Stimulated activated CD8-positive, alpha-beta memory T cell treated with anti-CD3 and anti-CD28 coated beads, Interleukin-7, amount 100 ng/mL, for 48 hours (primary cell): ENCODE measurements at places on chromosomes 2 and 18.

DNA sequence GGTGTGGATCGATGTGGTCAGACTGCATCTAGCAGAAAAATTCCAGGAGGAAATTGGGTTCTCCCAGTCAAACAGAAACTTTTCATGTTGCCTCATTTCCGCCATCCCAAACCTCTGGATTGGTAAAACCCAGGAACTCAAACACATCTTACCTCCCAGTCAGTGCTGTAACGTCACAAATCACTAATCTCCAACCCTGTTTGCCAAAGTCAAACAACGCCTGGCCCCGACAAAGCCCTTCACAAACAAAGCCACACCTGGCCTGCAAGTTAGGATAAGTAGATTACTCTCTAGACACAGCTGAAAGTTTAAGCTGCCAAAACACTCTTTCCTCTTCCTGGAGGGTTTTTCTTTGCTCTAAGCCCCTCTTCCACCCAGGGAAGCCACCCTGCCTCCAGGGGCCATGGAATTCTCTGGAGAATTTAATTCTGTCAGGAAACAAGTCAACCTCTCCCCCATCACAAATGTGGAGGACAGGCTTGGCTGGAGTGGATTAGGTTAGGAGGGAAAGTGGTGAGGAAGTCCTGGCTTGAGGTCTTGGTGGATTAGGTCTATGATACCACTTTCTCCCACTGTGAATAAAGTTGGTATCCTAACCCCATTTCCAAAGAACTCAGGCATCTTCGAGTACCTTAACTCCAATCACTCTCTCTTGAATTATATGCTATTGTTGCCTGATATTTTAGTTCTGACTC lies 86.7 kb downstream of the LYPD6B start:
- no peak for DNase-seq

DNA sequence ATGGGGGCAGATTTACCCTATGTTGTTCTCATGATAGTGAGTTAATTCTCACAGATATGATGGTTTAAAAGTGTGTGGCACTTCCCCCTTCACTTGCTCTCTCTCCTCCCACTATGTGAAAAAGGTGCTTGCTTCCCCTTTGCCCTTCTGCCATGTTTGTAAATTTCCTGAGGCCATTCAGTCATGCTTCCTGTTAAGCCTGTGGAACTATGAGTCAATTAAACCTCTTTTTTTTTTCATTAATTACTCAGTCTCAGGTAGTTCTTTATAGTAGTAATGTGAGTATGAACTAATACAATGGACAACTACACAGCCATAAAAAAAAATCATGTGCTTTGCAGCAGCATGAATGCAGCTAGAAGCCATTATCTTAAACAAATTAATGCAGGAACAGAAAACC lies 118.5 kb downstream of the CALCRL start:
- DNase-seq: no peak

- DNase-seq: no peak
These were observed 963.6 kb upstream of the CNTNAP5 start for GRCh38 chr2:123061534-123061933.

GRCh38 chr18:50895350-50896045 lies 16.6 kb downstream of the ME2 start:
- no peak for DNase-seq

DNA sequence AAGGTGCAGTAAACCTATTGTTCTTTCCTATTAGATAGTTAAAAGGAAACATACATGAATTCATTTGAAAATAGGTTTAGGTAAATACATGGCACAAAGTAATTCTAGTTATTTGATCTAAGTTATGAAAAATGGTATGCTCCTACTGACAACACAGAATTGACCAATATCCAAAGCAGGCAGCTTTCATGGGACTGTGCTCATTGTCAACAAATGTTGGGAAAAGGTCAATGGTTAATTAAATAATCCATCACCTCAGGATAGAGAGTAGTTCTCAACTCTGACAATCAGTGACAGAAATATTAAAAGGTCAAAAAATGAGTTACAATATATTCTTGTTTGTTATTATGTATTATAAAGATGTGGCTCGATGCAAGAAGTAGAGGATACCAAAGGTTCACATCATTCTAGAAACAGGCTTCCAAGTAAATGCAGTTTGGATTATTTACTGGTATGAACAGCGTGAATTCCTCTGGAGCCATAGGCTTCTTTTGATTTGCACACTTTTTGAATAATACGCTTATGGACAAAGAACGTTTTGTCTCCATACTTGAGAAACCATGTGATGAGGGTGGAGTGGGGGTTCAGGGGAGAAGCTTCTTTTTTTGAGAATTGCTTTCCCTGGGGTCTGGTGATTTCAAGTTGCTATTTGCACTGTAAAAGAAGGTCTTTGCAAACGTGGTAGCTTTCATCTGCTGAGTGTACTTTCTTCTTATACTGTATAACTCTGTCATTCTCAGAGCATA lies 422.0 kb upstream of the ZEB2 start:
- DNase-seq: no peak

DNA sequence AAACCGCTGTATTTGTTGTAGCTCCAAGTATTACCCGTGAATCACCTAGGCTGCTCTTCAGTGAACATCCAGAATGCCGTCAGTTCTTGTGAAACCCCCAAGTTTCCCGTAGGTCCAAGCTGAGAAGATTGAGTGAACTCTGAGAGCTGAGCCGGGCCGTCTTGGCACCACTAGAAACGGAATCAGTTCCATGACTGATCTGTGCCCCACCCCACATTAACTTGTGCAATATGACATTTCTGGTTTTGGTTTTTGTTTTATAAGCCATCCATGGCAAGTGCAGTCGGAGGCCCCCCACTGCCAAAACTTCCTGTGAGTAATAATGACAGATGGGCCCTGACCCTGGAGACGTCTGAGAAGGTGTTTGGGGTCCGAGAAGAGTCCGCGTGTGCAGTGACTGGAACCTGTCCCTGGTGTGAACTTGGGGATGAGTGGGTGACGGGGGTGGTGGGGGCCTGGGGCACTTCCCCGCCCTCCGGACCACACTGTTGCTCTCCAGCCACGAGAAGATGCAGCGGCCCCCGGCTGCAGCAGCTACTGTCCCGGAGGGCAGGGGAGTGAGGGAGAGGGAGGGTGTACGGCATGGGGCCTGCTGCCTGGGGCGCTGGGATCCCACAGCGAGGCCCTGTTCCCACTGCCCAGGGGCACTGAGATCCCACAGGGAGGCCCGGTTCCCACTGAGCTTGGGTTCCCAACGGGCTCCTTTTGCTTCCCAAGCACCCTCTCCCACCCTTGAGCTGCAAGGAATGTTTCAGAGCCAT lies 26.5 kb downstream of the NFATC1 start:
- no peak for DNase-seq
